ENCODE measurements at places on chromosomes 12 and 14.

DNA sequence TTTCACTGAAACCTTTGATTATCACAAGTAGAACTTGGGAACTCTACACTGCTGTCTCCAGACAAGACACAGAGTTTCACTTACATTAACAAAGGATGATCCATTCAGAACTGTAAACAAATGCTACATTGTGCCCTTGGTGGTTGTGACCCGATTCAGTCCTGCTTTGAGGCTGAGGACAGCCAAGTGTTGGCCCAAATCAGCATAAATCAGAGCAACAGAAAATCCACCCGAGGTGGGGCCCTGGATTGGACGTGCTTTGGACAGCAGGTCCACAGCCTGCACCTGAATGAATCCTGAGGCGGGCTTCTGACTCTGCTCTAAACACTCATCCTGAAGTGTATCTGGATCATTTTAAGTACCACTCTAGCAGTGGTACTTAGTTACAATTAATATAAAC is 68.8 kb downstream of the PPP2R5C start:
- no peak for DNase-seq

DNA sequence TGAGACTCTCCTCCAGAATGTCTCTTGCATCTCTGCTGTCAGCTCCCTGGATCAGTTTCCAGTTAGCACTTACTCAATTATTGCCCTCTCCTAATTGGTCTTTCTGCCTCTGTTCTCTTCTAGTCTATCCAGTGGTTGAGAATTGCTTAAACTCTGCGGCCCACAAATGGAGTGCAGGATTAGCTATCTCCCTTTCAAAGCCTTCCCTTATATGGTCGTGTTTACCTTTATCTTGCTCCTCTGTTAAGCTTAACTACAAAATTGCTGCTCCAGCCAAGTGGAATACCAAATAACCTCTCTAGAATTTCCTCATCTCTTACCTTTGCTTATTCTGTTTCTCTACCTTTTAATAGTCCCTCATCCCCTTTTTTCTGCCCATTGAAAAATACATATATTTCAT is 132.7 kb downstream of the NRXN3 start:
- DNase-seq: no peak

- DNase-seq: no peak
Measured at GRCh38 chr12:96120359-96121100, 73.6 kb upstream of the ELK3 start.

GRCh38 chr14:77109656-77110055 is 11.6 kb downstream of the CIPC start:
- DNase-seq: no peak

DNA sequence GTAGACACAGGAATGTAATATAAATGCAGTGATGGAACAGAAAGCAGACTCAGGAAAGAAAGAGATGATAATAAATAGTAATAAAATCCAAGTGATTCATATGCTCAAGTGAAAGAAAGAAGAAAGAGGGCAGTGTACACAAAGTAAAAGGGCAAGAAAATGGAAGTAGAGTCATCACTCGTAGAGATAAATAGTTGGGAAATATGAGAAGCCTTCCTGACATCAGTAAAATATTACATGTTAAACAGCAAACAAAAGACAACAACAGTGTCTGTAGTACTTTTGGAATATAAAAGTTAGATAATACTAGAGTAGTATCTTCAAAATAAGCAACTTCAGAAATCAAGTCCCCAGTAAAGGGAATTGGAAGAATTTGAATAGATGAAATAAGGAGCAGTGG is 412.3 kb downstream of the RAD51B start:
- DNase-seq: no peak

- no peak for DNase-seq
Measured at GRCh38 chr14:24826390-24826789, 192.4 kb upstream of the GZMB start.

DNA sequence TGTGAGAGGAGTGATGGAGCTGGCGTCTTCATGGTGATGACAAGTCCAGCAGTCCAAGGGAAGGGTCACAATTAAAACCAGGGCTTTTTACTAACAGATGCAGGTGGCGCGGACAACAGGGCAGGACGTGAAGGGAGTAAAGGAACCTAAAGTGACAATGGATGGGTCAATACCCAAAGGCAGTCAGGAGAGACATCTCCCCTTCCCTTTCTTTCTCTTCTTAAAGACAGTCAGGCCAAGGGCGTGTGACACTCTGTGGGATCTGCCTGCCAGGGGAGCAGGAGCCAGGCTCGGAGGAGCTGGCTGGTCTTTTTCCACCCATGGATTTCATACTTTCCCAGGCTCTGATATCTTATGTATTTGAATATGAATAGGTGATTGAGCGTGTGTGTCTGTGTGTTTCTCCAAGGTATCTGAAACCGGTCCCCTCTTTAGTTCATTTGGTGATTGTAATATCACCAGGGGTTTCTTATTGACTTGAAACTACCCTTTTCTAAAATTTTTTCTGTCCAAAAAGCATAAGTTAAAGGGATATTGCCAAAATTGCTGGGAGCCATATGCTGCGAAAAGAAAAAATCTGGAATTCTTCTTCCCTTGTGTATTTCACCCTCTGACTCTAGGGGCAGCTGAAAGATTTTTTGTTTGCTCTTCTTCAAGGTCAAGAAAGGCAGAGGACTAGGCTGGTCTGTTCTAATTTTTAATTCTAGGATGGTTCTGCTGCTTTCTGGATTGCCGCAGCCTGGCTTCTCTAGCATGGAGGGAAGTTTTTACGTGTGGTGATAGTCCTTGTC is 61.8 kb downstream of the FBXL14 start:
- no peak for DNase-seq

- no peak for DNase-seq
Measured at GRCh38 chr12:128687851-128688250, 135.9 kb downstream of the SLC15A4 start.

DNA sequence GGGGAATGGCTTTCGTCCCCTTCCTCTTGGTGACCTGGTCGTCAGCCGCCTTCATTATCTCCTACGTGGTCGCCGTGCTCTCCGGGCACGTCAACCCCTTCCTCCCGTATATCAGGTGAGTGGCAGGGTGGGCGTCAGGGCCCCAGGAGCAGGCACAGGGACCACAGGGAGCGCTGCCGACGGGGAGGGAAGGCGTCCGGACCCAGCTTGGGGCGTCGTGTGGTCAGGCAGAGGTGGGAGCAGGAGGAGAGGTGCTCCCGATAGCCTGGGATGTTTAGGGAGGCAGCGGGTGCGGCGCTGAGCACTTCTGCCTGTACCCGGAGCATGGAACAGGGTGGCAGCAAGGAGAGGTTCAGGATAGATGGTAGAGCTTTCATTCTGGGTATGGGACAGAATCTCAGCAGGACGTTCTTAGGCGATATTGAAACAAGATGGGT is 444 bp downstream of the DRAM1 start:
- no peak for DNase-seq

DNA sequence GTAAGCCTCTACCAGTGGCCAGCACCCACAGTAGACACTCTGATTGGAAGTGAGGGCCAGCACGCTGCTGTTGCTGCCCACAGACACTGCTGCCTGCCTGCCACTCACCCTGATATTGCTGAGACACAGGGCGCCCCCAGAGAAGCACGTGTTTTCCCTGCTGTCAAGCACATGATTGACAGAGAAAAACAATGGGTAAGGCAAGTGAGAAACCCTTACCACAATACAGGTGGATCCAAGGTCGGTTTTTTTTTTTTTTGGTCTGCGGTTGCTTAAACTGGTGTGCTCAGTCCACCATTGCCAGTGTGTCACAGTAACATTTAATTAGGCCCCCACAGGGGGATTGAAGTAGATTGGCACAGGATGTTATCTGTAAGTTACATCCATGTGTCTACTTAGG is 65.9 kb downstream of the WDR20 start:
- no peak for DNase-seq

- DNase-seq: no peak
Measured at GRCh38 chr14:30648471-30648870, 26.4 kb downstream of the SCFD1 start.

GRCh38 chr14:49692811-49693734 is at the start of gene KLHDC1:
Gene KLHDC1, plus strand, starts transcription at chr14:49693120. Its CDS starts 75 bp downstream, at chr14:49693195.
- DNase-seq: peak; percentile 71

DNA sequence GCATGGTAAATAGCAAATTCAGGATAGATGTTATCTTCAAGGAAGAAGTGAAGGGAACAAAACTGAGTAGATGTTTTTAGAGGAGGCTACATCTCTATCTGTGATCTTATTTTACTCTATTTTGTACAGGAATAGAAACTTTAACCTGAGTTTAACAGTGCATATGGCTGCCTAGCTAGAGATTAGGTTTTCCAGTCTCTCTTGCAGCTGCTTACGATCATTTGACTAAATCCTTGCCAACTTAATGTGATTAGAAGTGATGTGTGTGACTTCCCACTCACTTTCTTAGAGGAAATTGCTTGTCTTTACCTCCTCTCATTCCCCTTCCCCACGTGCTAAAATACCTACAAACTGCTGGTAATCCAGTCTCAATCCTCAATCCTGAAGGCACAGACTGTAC is 26.5 kb upstream of the SLC15A5 start:
- no peak for DNase-seq

DNA sequence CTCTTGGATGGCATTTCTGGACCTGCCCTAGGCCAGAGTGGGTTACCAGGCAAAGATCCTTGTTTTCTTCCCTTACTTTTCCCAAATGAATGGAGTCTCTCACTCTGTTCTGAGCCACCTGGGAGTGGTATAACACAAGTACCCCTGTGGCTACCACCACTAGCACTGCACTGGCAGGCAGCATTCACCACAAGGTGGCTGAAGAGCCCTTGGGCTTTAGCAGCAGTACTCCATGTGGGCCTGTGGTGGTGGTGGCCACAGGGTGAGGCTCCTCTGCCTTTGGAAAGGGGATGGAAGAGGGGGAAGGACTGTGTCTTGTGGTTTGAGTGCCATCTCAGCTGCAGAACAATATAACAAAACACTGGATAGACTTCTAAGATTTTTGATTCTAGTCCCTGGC is 38.1 kb upstream of the LMNTD1 start:
- no peak for DNase-seq

Measured in activated naive CD8-positive, alpha-beta T cell treated with anti-CD3 and anti-CD28 coated beads for 36 hours (primary cell).